ENCODE measurements at places on chromosomes 1 and 21. TPM values are rescaled to one million over a fixed set of nuclear protein-coding genes. Genes with fewer than 3 reads are reported as not detected.

The ST6GALNAC3 gene
- polyA plus RNA-seq = 11.5 TPM

The ALX3 gene
- not detected for polyA plus RNA-seq

The RIMKLA gene
- polyA plus RNA-seq = 4.9 TPM

The LDLRAD1 gene
- polyA plus RNA-seq = not detected

The AK4 gene
- polyA plus RNA-seq = 1.8 TPM

The ZNF683 gene
- 0.34 TPM for polyA plus RNA-seq

The KRTAP7-1 gene
- not detected for polyA plus RNA-seq
